ENCODE measurements at places on chromosomes 12 and 14. TPM values are rescaled to one million over a fixed set of nuclear protein-coding genes. Genes with fewer than 3 reads are reported as not detected.

Gene SLC38A4
- 5.4 TPM for total RNA-seq

Gene TM7SF3
- total RNA-seq, result 56.2 TPM

Gene ORMDL2
- total RNA-seq, result 12.9 TPM

Gene MUCL1
- not detected for total RNA-seq

Gene C12orf50
- total RNA-seq, result not detected

Gene NRL
- 1.4 TPM for total RNA-seq

Gene TRPV4
- 4.8 TPM for total RNA-seq

Gene INHBC
- under 0.01 TPM for total RNA-seq

Gene ACSM4
- not detected for total RNA-seq

Gene PTGR2
- 10.8 TPM for total RNA-seq

Gene LUM
- total RNA-seq, result 7,416 TPM

Gene MYBPC1
- total RNA-seq, result not detected

Gene DLGAP5
- total RNA-seq, result 27.6 TPM

Gene ZNF384
- 26.8 TPM for total RNA-seq

Gene NKX2-1
- not detected for total RNA-seq

Gene GPR162
- total RNA-seq, result 2.7 TPM

Gene KRT5
- total RNA-seq, result not detected

Gene TMPRSS12
- total RNA-seq, result not detected

Gene SMCO2
- 1.6 TPM for total RNA-seq

Gene MSI1
- total RNA-seq, result 0.26 TPM

Gene PARP11
- 10.7 TPM for total RNA-seq

Gene TAPBPL
- 9.9 TPM for total RNA-seq

Gene ITFG2
- 17.2 TPM for total RNA-seq

Gene KLHL33
- 0.13 TPM for total RNA-seq

Gene SIX1
- total RNA-seq, result 95.4 TPM

Gene PRR4
- total RNA-seq, result 4.2 TPM

Gene LRTM2
- total RNA-seq, result not detected

Gene MYF6
- total RNA-seq, result not detected

Gene EPYC
- 0.76 TPM for total RNA-seq

Gene CHMP4A
- 35.8 TPM for total RNA-seq

Gene CLEC9A
- not detected for total RNA-seq

Gene C14orf119
- total RNA-seq, result 45.7 TPM

Gene TMEM63C
- total RNA-seq, result not detected

Gene MGAT4C
- not detected for total RNA-seq

Gene TESPA1
- not detected for total RNA-seq

Gene CELA1
- not detected for total RNA-seq

Data from articular chondrocyte of knee joint (primary cell).